ENCODE measurements at places on chromosomes 5 and 9. TPM values are rescaled to one million over a fixed set of nuclear protein-coding genes. Genes with fewer than 3 reads are reported as not detected.

The RNF20 gene
- total RNA-seq, result 44.7 TPM

The PWWP2A gene
- total RNA-seq, result 13.2 TPM

The GGTA1 gene
- not detected for total RNA-seq

The FBXO10 gene
- total RNA-seq, result 4.5 TPM

The AQP7 gene
- not detected for total RNA-seq

The PCDHA13 gene
- total RNA-seq, result 1.3 TPM

The SPATA24 gene
- total RNA-seq, result 18.1 TPM

The GFI1B gene
- total RNA-seq, result not detected

The DMRT2 gene
- total RNA-seq, result 21.1 TPM

The ZNF622 gene
- total RNA-seq, result 66.6 TPM

The SPATA31A3 gene
- total RNA-seq, result 0.05 TPM

The HAPLN1 gene
- 170 TPM for total RNA-seq

The GFRA3 gene
- 0.08 TPM for total RNA-seq

The SLC25A2 gene
- total RNA-seq, result not detected

The OR1L4 gene
- not detected for total RNA-seq

All from A375 (cell line).